ENCODE measurements at places on chromosomes 1 and 21. TPM values are rescaled to one million over a fixed set of nuclear protein-coding genes. Genes with fewer than 3 reads are reported as not detected.
A peak's percentile ranks its signal among the peaks of the same experiment; 100 is the strongest.

The AMY2A gene
- not detected for total RNA-seq

The CNR2 gene
- 0.41 TPM for total RNA-seq

The LCE1D gene
- not detected for total RNA-seq

The BRDT gene
- not detected for total RNA-seq

The LHX8 gene
- not detected for total RNA-seq

The MROH9 gene
- total RNA-seq: not detected

The SV2A gene
- 22.7 TPM for total RNA-seq

The EXOSC10 gene
- 78.9 TPM for total RNA-seq

The TEX38 gene
- not detected for total RNA-seq

The GABRD gene
- total RNA-seq: not detected

The RORC gene
- not detected for total RNA-seq

The VTCN1 gene
- total RNA-seq: not detected

GRCh38 chr1:155064832-155065429, 1.4 kb downstream of the EFNA4 start:
- H3K27me3 ChIP-seq: no peaks in the 10 kb centered on the region
- peaks cover 4% of the 10 kb centered on the region for H3K36me3 ChIP-seq
- no peak overlapping the region for H3K27ac ChIP-seq
- H3K4me1 ChIP-seq: peaks cover 18% of the 10 kb centered on the region
- H3K4me3 ChIP-seq: no peak overlapping the region

DNA sequence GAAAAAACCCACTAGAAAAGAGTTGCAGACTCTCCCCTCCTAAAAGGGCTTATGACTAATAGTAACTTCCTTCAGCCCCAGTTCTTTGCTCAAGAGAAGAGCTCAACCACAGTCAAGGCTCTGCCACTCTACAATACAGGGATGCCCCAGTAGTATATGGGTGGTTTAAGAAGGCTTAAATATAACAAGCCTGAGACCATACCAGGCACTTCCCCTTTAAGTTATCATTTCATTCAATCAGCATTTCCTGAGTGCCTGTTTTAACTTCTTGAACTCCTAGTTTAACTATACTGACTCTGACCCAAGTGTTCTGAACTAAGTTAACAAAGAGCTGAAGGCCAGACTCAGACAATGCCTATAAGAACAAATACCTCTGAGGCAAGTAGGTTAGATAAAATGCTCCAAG, 19.8 kb downstream of the PRPF38A start:
- H3K36me3 ChIP-seq: peaks cover 12% of the 10 kb centered on the region
- no peaks in the 10 kb centered on the region for H3K4me1 ChIP-seq
- H3K27ac ChIP-seq: no peak overlapping the region
- no peaks in the 10 kb centered on the region for H3K27me3 ChIP-seq

GRCh38 chr1:203439131-203439730, 36.4 kb upstream of the PRELP start:
- H3K27ac ChIP-seq: no peak overlapping the region
- DNase-seq: no peak
- no peaks in the 10 kb centered on the region for H3K27me3 ChIP-seq
- H3K4me3 ChIP-seq: no peak overlapping the region
- H3K4me1 ChIP-seq: peaks cover 7% of the 10 kb centered on the region
- H3K36me3 ChIP-seq: no peaks in the 10 kb centered on the region

GRCh38 chr1:115705085-115705951, 63.2 kb downstream of the CASQ2 start:
- H3K27me3 ChIP-seq: no peaks in the 10 kb centered on the region
- H3K27ac ChIP-seq: no peak overlapping the region
- H3K4me1 ChIP-seq: peaks cover 12% of the 10 kb centered on the region
- no peak for DNase-seq
- H3K4me3 ChIP-seq: no peak overlapping the region

GRCh38 chr1:200207711-200208126, 180.2 kb downstream of the NR5A2 start:
- DNase-seq: no peak
- no peaks in the 10 kb centered on the region for H3K27me3 ChIP-seq
- no peak overlapping the region for H3K4me3 ChIP-seq
- H3K27ac ChIP-seq: no peak overlapping the region

DNA sequence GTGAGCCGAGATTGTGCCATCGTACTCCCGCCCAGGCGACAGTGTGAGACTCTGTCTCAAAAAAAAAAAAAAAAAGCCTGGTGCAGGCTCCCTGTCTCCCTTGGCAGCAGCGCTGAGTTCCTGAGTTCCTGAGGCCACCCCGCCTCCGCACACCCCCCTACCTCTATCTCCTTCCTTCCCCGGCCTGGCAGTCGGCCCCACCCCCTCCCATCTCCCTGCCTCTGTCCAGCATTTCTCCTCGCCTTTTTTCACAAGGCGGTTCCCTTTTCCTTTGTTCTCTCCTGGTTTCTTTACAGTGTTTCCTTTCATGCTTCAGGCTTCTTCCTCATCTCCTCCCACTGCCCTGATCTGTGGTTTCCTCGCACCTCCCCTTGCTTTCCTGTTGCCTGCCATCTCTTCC, 2.7 kb downstream of the RORC start:
- no peaks in the 10 kb centered on the region for H3K36me3 ChIP-seq
- no peak overlapping the region for H3K4me3 ChIP-seq
- no peaks in the 10 kb centered on the region for H3K4me1 ChIP-seq
- no peak overlapping the region for H3K27ac ChIP-seq
- no peaks in the 10 kb centered on the region for H3K27me3 ChIP-seq
- no peak for DNase-seq

GRCh38 chr1:78061825-78062523, 16.2 kb downstream of the GIPC2 start:
- no peaks in the 10 kb centered on the region for H3K27me3 ChIP-seq
- no peaks in the 10 kb centered on the region for H3K36me3 ChIP-seq
- no peak overlapping the region for H3K27ac ChIP-seq
- no peak overlapping the region for H3K4me3 ChIP-seq
- H3K4me1 ChIP-seq: peaks cover 24% of the 10 kb centered on the region
- no peak for DNase-seq

DNA sequence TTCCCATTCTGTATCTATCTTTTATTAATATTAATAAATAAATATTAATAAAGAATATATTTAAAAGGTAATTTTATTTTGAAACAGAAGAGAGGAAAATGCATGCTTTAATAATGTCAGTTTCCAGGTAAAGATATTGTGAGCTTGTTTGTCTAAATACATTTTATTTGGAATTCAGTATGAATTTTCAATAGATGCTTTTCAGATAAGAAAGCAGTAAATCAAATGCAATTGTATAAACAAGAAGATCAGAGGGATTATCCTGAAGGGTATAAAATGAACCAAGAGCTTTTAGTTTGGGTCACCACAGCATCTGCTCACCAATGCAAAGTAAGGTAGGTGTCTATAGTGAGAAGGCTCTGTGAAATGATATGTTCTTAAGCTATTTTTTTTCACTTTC, at the start of gene TSHB:
Gene TSHB (plus strand): TSS at position 301 of the 400 bp plus-strand sequence. CDS start 3,537 bp downstream, outside the sequence.
- no peaks in the 10 kb centered on the region for H3K36me3 ChIP-seq

DNA sequence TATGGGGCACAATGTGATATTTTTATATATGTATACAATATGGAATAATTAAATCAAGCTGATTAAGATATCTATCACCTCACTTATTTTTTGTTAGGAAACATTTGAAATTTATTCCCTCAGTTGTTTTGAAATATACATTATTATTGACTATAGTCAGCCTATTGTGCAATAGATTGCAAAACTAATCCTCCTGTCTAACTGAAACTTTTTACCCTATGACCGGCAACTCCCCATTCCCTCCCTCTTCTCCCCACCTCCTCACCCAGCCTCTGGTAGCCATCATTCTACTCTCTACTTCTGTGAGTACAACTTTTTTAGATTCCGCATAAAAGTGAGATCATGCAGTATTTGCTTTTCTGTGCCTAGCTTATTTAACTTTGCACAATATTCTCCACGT, 117.7 kb upstream of the SGIP1 start:
- H3K4me3 ChIP-seq: no peak overlapping the region
- no peaks in the 10 kb centered on the region for H3K27me3 ChIP-seq
- no peaks in the 10 kb centered on the region for H3K36me3 ChIP-seq
- no peak overlapping the region for H3K27ac ChIP-seq

DNA sequence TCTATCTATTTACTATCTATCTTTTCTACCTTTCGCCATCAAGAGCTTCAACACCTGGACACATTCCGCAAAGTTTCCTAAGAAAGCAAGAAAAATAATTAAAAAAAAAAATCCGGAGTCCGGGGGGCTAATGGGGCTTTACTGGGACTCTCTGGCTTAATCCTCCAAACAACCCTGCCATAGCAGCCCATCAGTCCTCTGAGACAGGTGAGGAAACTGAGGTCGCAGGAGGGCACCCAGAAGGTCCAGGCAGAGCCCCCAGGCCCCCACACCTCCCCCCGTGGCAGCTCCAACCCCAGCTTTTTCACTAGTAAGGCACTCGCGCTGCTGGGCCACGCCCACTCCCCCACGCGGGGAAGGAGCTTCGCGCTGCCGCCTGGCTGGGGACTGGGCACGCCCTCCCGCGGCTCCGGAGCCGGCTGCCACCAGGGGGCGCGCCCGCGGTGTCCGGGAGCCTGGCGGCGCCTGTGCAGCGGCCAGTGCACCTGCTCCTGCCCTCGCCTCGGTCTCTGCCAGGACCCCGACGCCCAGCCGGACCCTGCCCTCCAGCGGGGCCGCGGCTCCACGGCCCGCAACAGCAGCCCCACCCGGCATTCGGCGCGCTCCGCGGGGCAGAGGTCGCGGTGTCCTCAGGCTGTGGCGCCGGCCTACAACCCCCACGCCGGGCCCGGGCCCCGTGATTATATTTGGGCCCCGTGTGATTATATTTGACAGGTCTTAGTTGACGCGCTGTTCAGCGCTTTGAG, 54.1 kb upstream of the SAMD11 start:
- H3K4me1 ChIP-seq: peaks cover 7% of the 10 kb centered on the region
- H3K27ac ChIP-seq: no peak overlapping the region
- peak overlapping the region; percentile 50 for H3K4me3 ChIP-seq
- H3K36me3 ChIP-seq: no peaks in the 10 kb centered on the region
- peaks cover 6% of the 10 kb centered on the region for H3K27me3 ChIP-seq
- no peak for DNase-seq

DNA sequence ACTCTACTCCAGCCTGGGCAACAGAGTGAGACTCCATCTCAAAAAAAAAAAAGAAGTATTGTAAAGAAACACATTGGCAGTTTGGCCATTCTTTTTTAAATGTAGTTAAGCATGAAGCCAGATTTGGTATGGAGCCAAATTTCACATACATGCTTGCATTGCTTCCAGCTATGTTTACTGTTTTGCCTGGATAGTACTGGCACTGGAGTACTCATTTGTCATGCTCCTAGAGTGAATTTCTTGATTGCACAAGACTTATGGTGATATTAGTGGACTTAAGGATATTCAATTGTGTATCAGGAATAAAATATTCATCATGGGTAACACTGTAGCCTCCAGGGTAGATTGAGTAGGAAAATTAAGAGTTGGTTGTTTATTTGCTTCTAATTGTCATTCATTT, 24.5 kb upstream of the SLC9A1 start:
- H3K27me3 ChIP-seq: no peaks in the 10 kb centered on the region
- H3K4me1 ChIP-seq: no peaks in the 10 kb centered on the region
- no peak overlapping the region for H3K4me3 ChIP-seq
- no peak for DNase-seq
- H3K27ac ChIP-seq: no peak overlapping the region

GRCh38 chr1:50332941-50333594, 90.2 kb downstream of the DMRTA2 start:
- H3K4me1 ChIP-seq: peaks cover 14% of the 10 kb centered on the region
- no peak for DNase-seq
- H3K36me3 ChIP-seq: no peaks in the 10 kb centered on the region

- no peaks in the 10 kb centered on the region for H3K4me1 ChIP-seq
- H3K4me3 ChIP-seq: no peak overlapping the region
- H3K36me3 ChIP-seq: no peaks in the 10 kb centered on the region
- no peak for DNase-seq
- H3K27ac ChIP-seq: no peak overlapping the region
Observed at GRCh38 chr1:94831641-94832040, 11.5 kb downstream of the SLC44A3 start.

GRCh38 chr21:16404776-16405175, 675.0 kb downstream of the USP25 start:
- H3K4me3 ChIP-seq: no peak overlapping the region
- H3K4me1 ChIP-seq: no peaks in the 10 kb centered on the region
- no peak overlapping the region for H3K27ac ChIP-seq
- no peaks in the 10 kb centered on the region for H3K36me3 ChIP-seq

GRCh38 chr1:171819946-171820345, 21.4 kb upstream of the DNM3 start:
- no peak overlapping the region for H3K27ac ChIP-seq
- H3K27me3 ChIP-seq: no peaks in the 10 kb centered on the region
- H3K4me3 ChIP-seq: no peak overlapping the region
- DNase-seq: no peak
- H3K4me1 ChIP-seq: no peaks in the 10 kb centered on the region

DNA sequence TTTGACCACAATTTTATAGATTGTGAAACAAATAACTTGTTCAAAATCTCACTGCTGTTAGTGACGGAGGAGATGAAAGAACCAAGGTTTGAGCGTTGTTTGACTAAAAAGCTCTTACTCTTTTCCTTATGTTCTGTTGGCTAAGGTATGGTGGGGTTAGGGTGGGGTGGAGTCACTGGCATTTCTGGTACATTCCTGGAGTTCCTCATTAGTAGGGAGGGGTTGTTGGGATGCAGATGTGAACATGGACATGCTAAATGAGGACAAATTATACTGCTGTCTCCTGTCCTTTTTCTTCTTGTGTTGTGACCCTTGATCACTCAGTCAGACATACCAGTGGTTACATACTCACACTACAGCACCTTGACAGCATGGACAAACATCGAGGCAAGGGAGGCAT, 26.2 kb upstream of the CD1D start:
- H3K27me3 ChIP-seq: no peaks in the 10 kb centered on the region
- no peaks in the 10 kb centered on the region for H3K36me3 ChIP-seq
- no peak overlapping the region for H3K27ac ChIP-seq
- H3K4me3 ChIP-seq: no peak overlapping the region
- DNase-seq: no peak

- H3K4me1 ChIP-seq: no peaks in the 10 kb centered on the region
- H3K27ac ChIP-seq: no peak overlapping the region
- H3K27me3 ChIP-seq: no peaks in the 10 kb centered on the region
- no peak for DNase-seq
Observed at GRCh38 chr1:157562515-157562914, 10.2 kb upstream of the FCRL5 start.

GRCh38 chr1:6743189-6744101, 41.8 kb upstream of the CAMTA1 start:
- H3K36me3 ChIP-seq: no peaks in the 10 kb centered on the region
- peak overlapping the region; percentile 63 for H3K4me3 ChIP-seq
- H3K4me1 ChIP-seq: peaks cover 18% of the 10 kb centered on the region
- DNase-seq: peak; percentile 21
- peak overlapping the region; percentile 97 for H3K27ac ChIP-seq
- H3K27me3 ChIP-seq: no peaks in the 10 kb centered on the region

GRCh38 chr21:14557413-14557812, 11.3 kb upstream of the SAMSN1 start:
- no peaks in the 10 kb centered on the region for H3K27me3 ChIP-seq
- no peaks in the 10 kb centered on the region for H3K4me1 ChIP-seq
- H3K36me3 ChIP-seq: no peaks in the 10 kb centered on the region
- no peak overlapping the region for H3K4me3 ChIP-seq

- no peak for DNase-seq
- no peak overlapping the region for H3K4me3 ChIP-seq
- H3K36me3 ChIP-seq: no peaks in the 10 kb centered on the region
- peaks cover 4% of the 10 kb centered on the region for H3K4me1 ChIP-seq
- H3K27me3 ChIP-seq: no peaks in the 10 kb centered on the region
- H3K27ac ChIP-seq: peak overlapping the region; percentile 4
Observed at GRCh38 chr1:160911441-160911840, 26.5 kb upstream of the ITLN1 start.
